Naive B cell (primary cell): ENCODE measurements at places on chromosomes 6 and 20. TPM values are rescaled to one million over a fixed set of nuclear protein-coding genes. Genes with fewer than 3 reads are reported as not detected.

FAM83D gene
- polyA plus RNA-seq, result 0.12 TPM

CDH22 gene
- polyA plus RNA-seq, result not detected

- no peaks in the 10 kb centered on the region for H3K4me1 ChIP-seq
- H3K27ac ChIP-seq, result no peak overlapping the region
- no peaks in the 10 kb centered on the region for H3K36me3 ChIP-seq
- H3K27me3 ChIP-seq, result peaks cover 34% of the 10 kb centered on the region
- H3K4me3 ChIP-seq, result no peak overlapping the region
- no peak for DNase-seq
Measured at GRCh38 chr20:63123331-63123741, 92.6 kb downstream of the YTHDF1 start.

DNA sequence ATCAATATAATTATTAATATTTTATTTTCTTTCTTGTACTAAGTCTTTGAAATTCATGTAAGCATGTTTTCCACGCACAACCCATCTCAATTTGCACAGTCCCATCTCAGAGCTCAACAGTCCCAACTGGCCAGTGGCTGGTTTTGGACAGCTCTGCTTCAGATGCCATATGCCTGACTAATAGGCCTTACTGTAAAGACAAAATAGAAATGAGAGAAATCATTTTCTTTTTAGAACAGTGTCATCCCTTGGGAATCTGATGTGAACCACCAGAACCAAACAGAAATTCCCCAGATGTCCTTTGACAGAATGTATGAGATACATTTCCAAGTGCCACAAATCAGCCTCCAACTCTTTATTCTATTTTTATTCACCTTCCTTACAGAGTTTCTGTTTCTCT, 338.9 kb downstream of the ESR1 start:
- H3K36me3 ChIP-seq, result peaks cover 44% of the 10 kb centered on the region
- H3K27ac ChIP-seq, result no peak overlapping the region
- H3K4me3 ChIP-seq, result no peak overlapping the region
- no peaks in the 10 kb centered on the region for H3K27me3 ChIP-seq
- H3K4me1 ChIP-seq, result no peaks in the 10 kb centered on the region
